ENCODE measurements at places on chromosomes 7 and 10. TPM values are rescaled to one million over a fixed set of nuclear protein-coding genes. Genes with fewer than 3 reads are reported as not detected.

The CALCR gene
- total RNA-seq: not detected

GRCh38 chr10:78197628-78198272, 164.1 kb downstream of the RPS24 start:
- no peaks in the 10 kb centered on the region for H3K4me1 ChIP-seq
- H3K27ac ChIP-seq: no peak overlapping the region
- H3K27me3 ChIP-seq: no peaks in the 10 kb centered on the region

DNA sequence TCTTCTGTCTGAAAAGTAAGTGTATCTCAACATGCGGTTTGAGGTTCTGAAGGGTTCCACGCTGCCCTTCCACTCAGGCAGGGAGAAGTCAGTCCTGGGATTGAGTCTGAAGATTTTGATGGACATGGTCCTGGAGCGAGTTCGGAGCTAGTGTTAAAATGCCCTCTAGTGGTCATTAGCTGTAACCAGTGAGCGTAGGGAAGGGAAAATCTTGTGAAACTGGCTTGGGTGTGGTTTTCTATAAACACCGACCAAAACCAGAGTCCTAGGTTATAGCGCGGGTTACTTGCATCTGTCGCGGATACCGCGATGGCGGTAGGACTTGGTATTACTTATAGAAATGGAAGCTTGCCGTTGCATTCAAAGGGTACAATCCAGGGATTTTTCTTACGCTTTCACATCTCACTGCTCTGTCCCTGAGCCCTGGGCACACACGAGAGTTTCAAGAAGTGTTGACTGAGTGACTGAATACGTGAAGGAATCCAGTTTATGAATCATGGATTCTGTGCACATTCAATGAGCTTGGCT, 348.2 kb upstream of the C7orf33 start:
- H3K27ac ChIP-seq: no peak overlapping the region
- no peaks in the 10 kb centered on the region for H3K27me3 ChIP-seq
- no peaks in the 10 kb centered on the region for H3K36me3 ChIP-seq
- no peak for DNase-seq
- H3K4me1 ChIP-seq: peaks cover 5% of the 10 kb centered on the region
- peak overlapping the region; percentile 63 for H3K4me3 ChIP-seq

DNA sequence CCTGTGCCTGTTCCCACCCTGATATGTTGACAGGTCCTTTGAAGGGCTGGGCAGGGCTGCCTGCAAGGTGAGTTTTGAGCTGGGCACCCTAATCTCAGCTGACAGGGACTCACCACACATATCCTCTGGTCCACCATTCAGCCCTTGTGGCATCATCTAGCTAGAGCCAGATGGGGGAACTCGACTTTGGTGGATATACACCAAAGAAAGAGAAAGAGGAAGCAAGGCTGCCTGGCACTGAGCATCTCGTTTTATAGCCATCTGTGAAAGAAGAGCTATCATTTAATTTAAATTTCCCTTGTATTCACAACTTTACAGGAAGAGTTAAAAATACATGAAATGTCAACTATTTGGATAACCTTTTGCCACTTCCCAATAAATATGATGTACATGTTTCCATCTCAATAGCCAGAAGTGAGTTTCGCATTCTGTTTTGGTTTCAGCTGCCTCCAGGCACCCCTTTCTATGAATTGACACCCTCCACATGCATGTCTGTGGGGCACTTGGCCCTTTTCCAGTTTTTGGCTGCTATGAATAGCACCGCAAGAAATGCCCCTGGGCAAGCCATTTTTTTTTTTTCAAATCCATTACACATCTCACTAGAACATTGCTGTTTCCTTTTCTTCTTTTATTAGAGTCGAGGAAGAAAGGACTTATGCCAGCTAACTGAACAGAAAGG, 22.9 kb upstream of the GRB10 start:
- no peak overlapping the region for H3K27ac ChIP-seq
- H3K4me3 ChIP-seq: no peak overlapping the region
- no peaks in the 10 kb centered on the region for H3K36me3 ChIP-seq
- H3K27me3 ChIP-seq: no peaks in the 10 kb centered on the region

The SFTPA1 gene
- total RNA-seq: not detected

DNA sequence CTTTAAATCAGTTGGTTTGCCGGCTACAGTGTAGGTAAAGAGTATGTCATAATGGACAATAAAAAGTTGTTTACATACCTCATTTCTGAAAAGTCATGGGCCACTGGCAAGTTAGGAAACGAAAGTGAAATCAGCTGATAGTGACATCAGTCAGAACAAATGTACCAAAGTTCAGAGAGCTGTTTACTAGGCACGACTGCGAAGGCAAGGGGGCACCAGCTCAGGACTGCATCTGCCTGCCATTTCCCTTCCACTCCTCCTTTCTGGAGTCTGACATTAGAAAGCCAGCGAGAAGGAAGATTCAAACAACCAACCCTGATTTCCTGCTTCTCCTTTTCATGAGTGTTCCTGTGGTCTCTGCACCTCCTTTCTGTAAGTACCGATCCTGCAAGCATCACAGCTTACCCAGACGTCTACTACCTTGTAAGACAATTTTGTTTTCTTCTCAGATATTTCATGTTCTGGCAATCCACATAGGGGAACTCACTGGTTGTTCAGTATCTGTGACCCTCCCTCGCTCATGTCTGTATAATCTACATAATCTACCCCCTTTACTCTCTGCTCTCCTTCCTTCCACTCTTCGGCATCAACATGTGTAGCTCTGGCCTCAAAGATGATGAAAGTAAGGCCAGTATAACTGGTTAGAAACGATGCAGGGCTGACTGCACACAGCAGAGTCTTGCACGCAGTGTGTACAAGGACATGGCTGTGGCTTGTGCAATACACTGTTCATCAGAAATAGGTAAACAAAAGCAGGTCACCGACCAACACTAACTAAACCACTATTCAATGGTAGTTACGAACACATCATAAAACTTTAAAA, at the start of gene TMEM140:
TMEM140 (plus strand) TSS at position 174 of the 823 bp plus-strand sequence. CDS start 16,370 bp downstream, outside the sequence.
- no peaks in the 10 kb centered on the region for H3K27me3 ChIP-seq

GRCh38 chr10:37314862-37315261, 189.5 kb downstream of the ANKRD30A start:
- H3K4me3 ChIP-seq: no peak overlapping the region
- no peaks in the 10 kb centered on the region for H3K27me3 ChIP-seq
- DNase-seq: no peak

DNA sequence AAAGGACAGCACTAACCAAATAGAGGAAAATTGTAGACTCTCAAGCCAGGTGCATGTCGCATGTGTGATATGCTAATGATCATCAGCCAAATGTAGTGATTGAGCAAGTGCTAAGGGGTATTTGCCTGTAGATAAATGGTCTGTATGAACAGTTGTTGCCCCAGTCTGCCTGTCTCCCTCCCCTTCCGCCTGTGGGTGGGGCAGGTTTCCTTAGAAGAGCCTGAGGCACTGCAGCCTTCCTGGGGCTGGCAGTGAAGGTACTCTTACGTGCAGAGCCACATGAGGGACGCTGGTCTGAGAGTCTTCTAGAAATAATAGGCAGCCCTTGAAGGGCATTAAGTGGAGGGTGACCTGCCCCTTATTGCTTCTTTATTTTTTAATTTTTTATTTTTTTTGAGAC, 152.1 kb downstream of the SNX10 start:
- no peaks in the 10 kb centered on the region for H3K4me1 ChIP-seq
- H3K27ac ChIP-seq: no peak overlapping the region
- H3K36me3 ChIP-seq: no peaks in the 10 kb centered on the region
- DNase-seq: no peak

The SLC18A3 gene
- total RNA-seq: not detected

The GPR37 gene
- 2.8 TPM for total RNA-seq

The EN2 gene
- 0.27 TPM for total RNA-seq

GRCh38 chr10:33273295-33274002, 61.0 kb downstream of the NRP1 start:
- peak; percentile 64 for DNase-seq
- peaks cover 62% of the 10 kb centered on the region for H3K4me1 ChIP-seq
- H3K4me3 ChIP-seq: peak overlapping the region; percentile 71
- H3K36me3 ChIP-seq: peaks cover 4% of the 10 kb centered on the region

The RBP3 gene
- not detected for total RNA-seq

DNA sequence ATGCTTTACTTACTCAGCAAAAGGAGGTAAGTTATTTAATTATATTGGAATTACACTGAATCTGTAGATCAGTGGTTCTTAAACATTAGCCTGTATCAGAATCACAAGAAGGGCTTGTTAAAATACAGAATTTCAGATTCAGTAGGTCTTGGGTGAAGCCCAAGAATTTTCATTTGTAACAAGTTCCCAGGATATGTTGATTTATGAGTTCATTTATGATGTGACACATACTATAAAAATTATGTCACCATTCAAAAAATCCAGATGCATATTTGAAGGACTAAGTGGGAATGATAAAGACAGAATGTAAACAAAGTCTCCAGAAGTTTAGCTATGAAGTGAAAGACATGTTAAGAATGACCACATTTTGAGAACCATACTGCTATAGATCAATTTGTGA, 52.3 kb downstream of the HECTD2 start:
- H3K27me3 ChIP-seq: no peaks in the 10 kb centered on the region
- no peak for DNase-seq
- no peaks in the 10 kb centered on the region for H3K4me1 ChIP-seq
- H3K27ac ChIP-seq: no peak overlapping the region
- no peak overlapping the region for H3K4me3 ChIP-seq

- no peak for DNase-seq
- H3K4me3 ChIP-seq: no peak overlapping the region
- H3K4me1 ChIP-seq: no peaks in the 10 kb centered on the region
These were observed 438.0 kb downstream of the ETV1 start for GRCh38 chr7:13551503-13551902.

DNA sequence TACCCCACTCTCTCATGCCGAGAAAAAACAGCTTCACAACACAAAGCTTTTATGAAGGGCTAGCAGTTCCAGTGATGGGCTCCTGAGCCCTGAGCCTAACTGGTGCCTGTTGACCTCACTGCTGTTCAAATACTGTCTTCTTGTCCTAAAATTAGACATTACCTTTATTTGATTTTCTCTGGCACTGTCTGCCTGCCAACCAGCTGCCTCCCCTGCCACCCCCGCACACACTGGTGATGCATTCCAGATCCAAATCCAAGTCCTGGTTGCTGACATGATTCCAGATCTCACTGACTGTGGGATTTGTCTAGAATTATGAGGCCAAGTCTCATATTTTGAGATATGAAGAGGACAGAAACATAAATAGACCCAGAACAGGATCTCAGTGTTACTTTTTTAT, 816.2 kb downstream of the NRG3 start:
- H3K4me1 ChIP-seq: peaks cover 5% of the 10 kb centered on the region
- no peaks in the 10 kb centered on the region for H3K27me3 ChIP-seq
- H3K4me3 ChIP-seq: no peak overlapping the region
- no peak overlapping the region for H3K27ac ChIP-seq
- H3K36me3 ChIP-seq: no peaks in the 10 kb centered on the region

DNA sequence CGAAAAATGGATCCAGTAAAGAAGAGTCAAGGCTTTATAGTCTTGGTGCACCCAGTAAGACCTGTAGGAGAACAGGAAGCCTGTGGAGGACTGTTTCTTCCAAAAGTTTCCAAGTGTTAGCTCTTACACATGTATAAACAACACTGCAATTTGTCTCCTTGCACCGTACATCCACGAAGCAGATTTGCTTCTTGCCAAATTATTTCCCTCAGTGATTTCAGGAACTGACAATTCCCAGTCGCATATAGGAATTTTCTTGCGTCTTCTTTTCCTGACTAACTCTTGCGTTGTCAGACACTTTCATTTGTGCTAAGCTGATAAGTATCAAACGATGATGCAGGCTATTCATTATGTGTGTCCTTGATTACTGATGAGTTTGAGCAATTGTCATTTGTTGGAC, 182.1 kb downstream of the PKD1L1 start:
- no peak overlapping the region for H3K27ac ChIP-seq
- H3K4me1 ChIP-seq: peaks cover 7% of the 10 kb centered on the region
- DNase-seq: no peak
- H3K4me3 ChIP-seq: no peak overlapping the region

The HOXA2 gene
- total RNA-seq: 3.4 TPM

The NUTM2E gene
- not detected for total RNA-seq

GRCh38 chr7:125316466-125316865, 386.8 kb upstream of the POT1 start:
- no peaks in the 10 kb centered on the region for H3K27me3 ChIP-seq
- H3K27ac ChIP-seq: no peak overlapping the region
- H3K4me3 ChIP-seq: no peak overlapping the region
- no peaks in the 10 kb centered on the region for H3K36me3 ChIP-seq
- no peaks in the 10 kb centered on the region for H3K4me1 ChIP-seq

DNA sequence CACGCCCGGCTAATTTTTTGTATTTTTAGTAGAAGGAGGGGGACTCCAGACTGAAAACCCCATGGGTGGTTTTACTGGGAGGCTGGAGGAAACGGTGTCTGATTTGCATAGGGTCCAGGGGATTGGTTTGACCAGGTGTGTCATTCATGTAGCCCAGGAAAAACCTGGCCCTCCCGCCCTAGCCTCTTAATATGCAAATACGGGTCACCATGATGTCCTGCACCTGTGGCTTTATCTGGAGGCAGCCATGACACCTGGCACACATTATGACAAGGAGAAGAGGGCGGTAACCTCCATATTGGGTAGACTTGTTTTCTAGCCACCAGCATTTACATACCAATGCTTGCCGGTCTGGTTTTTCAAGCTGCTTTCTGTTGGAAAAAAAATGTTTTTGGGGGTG, 68.0 kb downstream of the TRIL start:
- H3K4me3 ChIP-seq: no peak overlapping the region
- DNase-seq: no peak
- no peaks in the 10 kb centered on the region for H3K4me1 ChIP-seq
- H3K27me3 ChIP-seq: no peaks in the 10 kb centered on the region
- no peaks in the 10 kb centered on the region for H3K36me3 ChIP-seq
- H3K27ac ChIP-seq: no peak overlapping the region

GRCh38 chr7:69599955-69600709, 1.9 kb downstream of the AUTS2 start:
- H3K27ac ChIP-seq: no peak overlapping the region
- no peaks in the 10 kb centered on the region for H3K27me3 ChIP-seq
- H3K4me3 ChIP-seq: peak overlapping the region; percentile 98
- DNase-seq: no peak
- H3K36me3 ChIP-seq: no peaks in the 10 kb centered on the region

DNA sequence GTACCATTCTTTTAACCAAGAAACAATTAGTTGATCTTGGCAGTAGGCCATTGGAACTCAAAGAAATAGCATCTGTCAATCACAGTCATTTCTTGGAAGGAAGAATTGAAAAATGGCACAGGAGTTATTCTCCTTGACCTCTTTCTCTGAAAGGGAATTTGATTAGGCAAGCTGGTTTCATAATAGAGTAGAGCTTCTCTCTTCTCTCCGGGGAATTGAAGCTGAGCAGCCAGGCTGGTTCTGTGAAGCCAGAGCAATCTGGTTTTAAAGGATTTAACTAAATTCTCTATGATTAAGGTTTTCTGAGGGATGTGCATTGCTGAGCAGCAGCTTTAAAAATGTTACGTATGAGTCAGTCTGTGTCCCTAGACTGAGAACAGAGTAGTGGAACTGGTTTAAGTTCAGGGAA, 70.2 kb downstream of the AHCYL2 start:
- no peaks in the 10 kb centered on the region for H3K27me3 ChIP-seq
- no peaks in the 10 kb centered on the region for H3K4me1 ChIP-seq
- no peaks in the 10 kb centered on the region for H3K36me3 ChIP-seq

All from thoracic aorta (tissue), 2 donors.